Osteoblast (primary cell): ENCODE measurements at places on chromosomes 3 and 15. TPM values are rescaled to one million over a fixed set of nuclear protein-coding genes. Genes with fewer than 3 reads are reported as not detected.

Gene TRAT1
- total RNA-seq = not detected in 2 replicates

Gene LEKR1
- 0.36 and 1.5 TPM in 2 replicates for total RNA-seq

Gene P2RY14
- not detected in 2 replicates for total RNA-seq

Gene SEMA3B
- total RNA-seq = 5.9 and 10.1 TPM in 2 replicates

DNA sequence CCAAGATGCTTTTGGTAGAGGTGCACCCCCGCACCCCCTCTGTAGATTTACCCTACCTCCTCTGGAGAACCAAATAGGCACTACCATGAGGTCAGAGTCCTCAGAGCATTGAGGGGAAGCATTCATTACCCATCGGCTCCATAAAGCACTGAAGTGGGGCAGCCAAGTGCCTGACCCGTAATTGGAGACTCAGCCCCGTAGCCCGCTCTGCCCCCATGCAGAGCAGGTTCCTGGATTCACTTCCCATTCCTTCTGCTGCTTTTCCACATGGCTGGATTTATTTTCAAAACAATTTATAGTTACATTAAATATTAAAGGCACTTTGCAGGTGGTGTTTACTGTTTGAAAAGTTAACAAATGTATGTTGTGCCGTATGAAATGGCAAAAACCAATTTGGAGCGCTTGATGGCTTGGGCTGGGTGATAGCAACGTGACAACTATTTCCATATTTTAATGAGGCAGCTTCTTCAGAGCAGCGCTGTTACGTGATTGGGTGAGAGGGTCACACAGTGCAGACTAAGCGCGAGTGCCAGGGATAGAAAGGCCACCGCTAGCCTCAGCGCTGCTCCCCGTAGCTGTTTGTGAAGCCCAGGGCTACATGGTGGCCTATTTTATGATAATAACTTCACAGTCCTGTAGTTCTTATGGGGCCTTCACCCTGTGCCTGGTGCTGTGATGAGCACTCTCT is 373.8 kb upstream of the PROK2 start:
- no peak for DNase-seq

DNA sequence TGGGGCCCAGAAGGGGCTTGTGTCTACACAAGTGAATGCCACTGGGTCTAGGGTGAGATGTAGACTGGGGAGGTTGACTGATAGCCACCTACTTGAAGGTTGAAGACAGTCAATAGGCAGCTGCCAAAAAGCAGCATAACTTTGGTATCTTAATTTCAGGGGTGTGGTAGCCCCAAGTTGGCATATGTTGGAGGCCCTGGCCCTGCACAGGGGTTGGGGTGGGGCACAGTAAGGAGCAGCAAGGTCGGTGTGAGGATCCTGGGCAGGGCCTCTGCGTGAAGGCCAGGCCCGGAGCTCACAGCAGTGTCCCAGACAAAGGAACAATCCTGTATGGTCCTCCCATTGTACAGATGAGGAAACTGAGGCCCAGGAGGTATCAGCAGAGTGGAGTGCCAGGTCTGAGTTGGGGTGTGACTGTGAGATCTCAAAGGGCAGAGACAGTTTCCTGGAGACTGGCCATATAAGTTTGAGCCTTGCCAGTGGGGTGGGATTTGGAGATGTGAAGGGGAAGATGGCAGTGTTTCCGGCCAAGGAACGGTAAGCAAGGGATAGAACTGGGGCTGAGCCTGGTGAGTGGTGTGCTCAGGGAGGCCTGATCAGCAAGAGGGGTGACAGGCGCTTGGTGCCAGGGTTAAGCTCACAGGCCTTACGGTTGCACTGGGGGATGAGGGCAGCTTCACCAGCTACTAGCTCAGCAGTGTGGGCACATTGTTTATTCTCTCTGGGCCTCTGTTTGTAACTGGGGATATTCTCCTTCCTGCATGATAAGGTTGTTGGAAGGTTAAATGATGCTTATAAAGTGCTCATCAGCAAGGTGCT is 1.7 kb downstream of the KLHL40 start:
- DNase-seq = peak; percentile 81

GRCh38 chr3:74636981-74637380 is 22.5 kb upstream of the CNTN3 start:
- DNase-seq = no peak

GRCh38 chr3:112611752-112612515 is 29.0 kb downstream of the CCDC80 start:
- DNase-seq = peak; percentile 50

GRCh38 chr3:197300361-197300760 is 1.9 kb upstream of the DLG1 start:
- no peak for DNase-seq

GRCh38 chr3:126040386-126040785 is 43.5 kb downstream of the SLC41A3 start:
- no peak for DNase-seq

- no peak for DNase-seq
Observed at GRCh38 chr3:39327746-39328349, 1.7 kb upstream of the CCR8 start.

- DNase-seq = no peak
Observed at GRCh38 chr3:8336456-8336855, 165.2 kb upstream of the LMCD1 start.

GRCh38 chr3:152331018-152331541 is 62.4 kb downstream of the MBNL1 start:
- peak; percentile 67 for DNase-seq
